H1 (cell line): ENCODE measurements at places on chromosomes 6 and 20.

GRCh38 chr20:57218489-57218888 lies 48.0 kb downstream of the BMP7 start:
- DNase-seq, result no peak

DNA sequence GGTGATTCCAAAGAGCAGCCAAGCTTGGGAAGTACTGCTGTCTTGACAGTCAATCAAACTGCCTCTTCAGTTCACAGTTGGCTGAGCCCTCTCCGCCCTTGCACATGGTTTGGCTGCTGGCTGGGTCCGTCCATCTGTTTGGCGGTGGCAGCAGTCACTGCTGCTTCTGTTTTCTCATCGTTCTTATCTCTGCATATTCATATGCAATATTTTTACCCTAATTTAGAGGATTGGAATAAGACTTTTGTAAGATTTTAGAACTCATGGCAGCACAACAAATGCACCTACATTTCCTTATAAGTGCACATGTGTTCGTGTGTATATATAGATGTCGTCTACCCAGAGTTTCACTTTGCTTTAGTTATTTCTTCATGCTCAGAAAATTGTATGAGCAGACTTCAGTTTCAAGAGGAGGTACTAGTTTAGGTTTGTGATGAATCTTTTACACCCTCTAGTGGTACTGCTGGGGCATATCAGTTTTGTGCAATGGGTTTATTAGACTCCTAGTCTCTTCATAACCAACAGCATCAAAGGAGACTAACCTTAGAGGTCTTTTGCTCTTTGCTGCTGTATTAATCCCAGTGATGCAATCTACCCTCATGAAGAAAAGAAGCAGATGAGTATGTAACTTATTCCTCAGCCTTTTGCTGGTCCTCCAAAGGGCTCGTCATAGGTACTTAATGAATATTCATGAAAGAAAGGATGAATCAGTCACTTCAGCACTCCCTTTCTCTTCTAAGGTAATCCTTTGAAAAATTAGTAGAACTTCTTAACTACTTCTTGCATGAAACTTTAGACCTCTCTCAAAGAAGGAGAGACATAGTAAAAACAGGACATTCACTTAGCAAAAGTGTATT lies 44.3 kb downstream of the KHDC1L start:
- no peak for DNase-seq

- no peak for DNase-seq
These were observed 16.4 kb downstream of the RBM38 start for GRCh38 chr20:57407541-57407956.

GRCh38 chr20:36538026-36538722 lies 3.1 kb upstream of the MYL9 start:
- no peak for DNase-seq

DNA sequence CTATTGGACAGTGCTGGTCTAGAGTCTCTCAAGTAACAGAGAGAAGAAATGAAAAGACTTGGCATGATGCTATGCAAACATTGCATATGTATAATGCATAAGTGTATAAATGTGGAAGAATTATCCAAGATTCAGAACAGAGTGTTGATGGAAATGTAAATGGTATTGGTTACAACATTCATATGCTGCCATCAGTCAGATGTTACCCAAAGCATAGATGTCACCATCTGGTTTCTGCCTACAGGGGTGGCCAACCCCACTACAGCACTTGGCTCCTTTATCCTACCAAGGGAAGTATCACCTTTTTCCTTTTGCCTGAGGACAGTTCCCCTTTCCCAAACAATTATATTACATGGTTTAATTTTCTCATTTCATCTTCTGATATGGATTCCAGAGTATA lies 11.9 kb downstream of the POPDC3 start:
- DNase-seq, result no peak

DNA sequence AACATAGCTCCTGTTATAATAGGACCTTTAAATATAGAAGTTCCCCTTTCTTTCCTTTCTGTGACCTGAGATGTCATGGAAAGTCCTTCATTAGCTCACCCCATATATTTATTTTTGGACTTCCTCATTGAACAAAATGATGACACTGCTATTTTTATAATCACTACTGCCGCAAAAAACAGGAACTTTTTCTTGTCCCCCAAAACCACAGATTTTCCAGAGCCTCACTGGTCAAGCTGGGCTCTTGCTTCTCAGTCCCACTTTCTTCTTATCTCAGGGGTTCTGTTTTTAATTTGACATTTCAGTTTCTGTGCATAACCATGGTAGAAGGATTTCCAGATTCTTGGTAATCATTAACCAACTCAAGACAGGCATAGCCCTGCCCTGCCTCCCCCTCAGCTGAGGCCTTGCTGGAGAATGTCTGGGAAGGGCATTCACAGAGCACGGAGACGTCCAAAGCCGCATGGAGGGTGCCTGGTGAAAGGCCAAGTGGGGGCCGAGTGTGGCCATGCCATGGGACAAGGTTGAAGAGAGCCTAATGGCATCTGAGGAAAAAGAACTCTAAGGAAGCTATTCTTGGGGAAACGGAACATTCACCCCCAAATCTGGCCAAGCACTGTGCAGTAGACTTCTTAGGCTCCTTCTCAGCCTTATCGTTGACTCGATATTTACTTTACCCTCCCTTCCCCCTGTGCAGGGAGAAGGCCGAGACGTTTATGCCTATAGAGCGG lies 73.7 kb downstream of the EDN1 start:
- DNase-seq, result no peak

GRCh38 chr20:19603376-19603750 lies 154.7 kb upstream of the RIN2 start:
- no peak for DNase-seq

- DNase-seq, result no peak
These were observed 22.0 kb downstream of the C6orf89 start for GRCh38 chr6:36907781-36908180.

DNA sequence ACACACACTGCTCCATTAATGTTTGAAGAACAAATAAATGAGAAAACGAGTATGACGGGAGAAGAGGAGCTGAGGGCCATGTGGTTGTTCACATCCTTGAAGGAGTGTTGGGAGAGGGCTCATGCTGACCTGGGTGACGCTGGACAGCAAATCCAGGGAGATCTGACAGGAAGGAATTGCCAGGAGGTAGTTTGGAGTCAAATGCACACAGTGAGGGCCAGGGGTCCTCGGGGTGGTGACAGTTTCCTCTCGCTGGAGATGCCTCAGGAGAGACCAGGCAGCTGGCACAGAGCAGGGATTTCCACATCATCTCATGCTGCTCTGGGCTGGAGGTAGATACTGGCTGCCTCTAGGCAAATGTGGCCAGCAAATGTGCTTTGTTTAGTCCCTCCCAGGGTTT lies 2.0 kb upstream of the TMEM181 start:
- no peak for DNase-seq

GRCh38 chr6:24455061-24455460 lies 34.3 kb downstream of the GPLD1 start:
- DNase-seq, result no peak

- no peak for DNase-seq
These were observed 44.9 kb upstream of the FAM83B start for GRCh38 chr6:54801669-54802068.

- DNase-seq, result no peak
These were observed 980.3 kb upstream of the FLRT3 start for GRCh38 chr20:15317546-15318232.

DNA sequence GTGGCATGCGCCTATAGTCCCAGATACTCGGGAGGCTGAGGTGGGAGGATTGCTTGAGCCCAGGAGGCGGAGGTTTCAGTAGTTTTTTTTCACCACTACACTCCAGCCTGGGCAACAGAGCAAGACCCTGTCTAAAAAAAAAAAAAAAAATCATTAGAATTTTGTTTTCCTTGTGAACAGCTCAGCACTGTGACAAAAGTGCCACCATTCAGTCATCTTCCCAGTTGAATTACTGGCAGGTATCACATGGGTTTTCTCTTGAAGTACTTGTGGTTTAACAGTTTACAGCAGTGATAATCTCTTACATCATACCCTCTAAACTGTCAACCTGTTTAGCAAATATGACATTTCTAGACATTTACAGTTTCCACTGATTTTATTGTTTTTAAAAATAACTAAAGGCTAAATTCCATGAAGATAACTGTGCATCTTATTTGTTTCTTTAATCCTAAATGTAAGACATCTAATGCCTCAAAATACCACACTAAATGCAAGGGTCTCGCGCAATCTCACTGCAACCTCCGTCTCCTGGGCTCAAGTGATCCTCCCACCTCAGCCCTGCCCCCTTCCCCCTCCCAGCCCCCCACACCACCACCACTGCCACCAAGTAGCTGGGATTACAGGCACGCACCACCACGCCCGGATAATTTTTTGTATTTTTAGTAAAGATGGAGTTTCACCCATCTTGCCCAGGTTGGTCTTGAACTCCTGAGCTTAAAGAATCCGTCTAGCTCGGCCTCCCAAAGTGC lies 7.0 kb downstream of the TRPC4AP start:
- DNase-seq, result no peak

DNA sequence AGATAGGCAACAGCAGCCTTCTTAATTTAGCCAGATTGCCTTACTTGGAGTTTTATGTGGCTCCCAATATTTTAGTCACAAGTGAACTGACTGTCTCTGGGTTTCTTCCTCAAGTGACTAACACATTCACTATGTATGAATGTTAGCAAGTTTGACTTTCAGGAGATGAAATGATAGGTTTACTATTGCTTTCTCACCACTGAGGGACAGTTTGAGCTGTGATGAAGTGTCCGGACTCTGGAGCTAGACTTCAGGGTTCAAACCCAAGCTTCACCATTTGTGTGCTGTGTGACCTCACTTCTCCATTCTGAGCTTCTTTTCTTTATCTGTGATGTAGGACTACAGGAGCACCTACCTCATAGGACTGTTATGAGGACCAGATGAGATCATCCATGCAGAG lies 8.2 kb downstream of the DHX35 start:
- no peak for DNase-seq
